Fibroblast of skin of left quadriceps (primary cell): ENCODE measurements at places on chromosomes 7 and 10.

GRCh38 chr7:10734595-10734994, 239.1 kb upstream of the PHF14 start:
- no peak for DNase-seq

- DNase-seq = no peak
Measured at GRCh38 chr7:17043012-17043877, 161.5 kb upstream of the AGR3 start.

DNA sequence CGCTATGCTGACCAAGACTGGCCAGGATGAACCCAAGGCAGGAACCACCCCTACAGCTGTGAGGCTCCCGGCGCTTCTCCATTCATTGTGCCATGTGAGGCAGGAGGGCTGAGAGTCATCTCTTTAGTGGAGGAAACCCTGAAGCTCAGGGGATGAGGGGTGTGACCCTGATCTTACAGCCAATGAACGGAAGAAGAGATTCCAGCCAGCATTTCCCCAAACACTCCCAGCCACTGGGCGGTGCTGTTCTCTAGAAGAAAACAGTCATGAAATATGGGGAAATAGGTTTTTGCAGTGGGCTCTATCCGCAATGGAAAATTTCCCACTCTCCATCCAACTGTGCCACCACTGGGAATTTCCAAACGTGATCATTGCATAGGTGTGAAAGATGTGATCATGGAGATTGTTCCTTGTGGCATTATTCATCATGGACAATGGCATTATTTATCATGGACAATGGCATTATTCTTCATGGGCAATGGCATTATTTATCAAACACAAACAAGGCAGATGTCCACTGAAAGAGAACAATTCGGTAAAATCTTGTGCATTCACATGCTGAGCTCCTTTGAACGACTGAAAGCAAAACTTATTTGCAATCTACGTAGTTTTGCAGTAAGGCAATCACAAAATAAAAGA, 14.0 kb upstream of the SLC18A2 start:
- peak; percentile 4 for DNase-seq

DNA sequence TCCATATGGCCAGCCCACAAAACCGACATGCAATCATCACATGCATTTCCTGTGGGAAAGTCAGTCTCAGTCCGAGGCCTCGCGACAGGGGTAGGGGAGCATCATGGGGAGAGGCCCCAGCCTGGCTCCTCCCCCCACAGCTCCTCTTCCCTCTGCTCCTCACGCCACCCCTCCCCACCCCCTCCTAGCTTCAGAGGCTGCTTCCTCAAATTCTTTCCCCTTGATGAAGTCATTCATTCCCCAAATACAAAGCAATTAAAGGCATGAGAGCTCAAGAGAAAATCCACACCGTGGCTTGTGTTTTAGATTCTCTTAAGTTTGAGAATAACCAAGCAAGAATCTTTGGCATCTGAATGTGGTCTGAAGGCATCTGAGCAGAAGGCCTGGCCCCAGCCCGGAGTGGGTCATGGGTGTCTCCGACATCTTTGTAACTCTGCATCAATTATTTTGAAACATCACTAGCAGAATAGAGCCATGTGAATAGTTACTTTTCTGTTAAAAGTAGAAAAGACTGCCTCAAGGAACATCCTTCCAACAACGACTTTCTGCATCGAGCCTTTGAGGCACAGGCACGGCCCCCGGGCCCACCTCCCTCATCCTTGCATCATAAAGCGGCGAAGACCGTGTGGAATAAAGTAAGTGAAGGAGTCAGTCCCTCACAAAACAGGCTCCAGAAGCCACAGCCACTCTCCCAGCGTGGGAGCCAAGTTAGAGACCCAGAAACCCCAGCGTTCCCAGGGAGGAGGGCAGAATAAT, 90.9 kb downstream of the DIP2C start:
- peak; percentile 99 for DNase-seq

DNA sequence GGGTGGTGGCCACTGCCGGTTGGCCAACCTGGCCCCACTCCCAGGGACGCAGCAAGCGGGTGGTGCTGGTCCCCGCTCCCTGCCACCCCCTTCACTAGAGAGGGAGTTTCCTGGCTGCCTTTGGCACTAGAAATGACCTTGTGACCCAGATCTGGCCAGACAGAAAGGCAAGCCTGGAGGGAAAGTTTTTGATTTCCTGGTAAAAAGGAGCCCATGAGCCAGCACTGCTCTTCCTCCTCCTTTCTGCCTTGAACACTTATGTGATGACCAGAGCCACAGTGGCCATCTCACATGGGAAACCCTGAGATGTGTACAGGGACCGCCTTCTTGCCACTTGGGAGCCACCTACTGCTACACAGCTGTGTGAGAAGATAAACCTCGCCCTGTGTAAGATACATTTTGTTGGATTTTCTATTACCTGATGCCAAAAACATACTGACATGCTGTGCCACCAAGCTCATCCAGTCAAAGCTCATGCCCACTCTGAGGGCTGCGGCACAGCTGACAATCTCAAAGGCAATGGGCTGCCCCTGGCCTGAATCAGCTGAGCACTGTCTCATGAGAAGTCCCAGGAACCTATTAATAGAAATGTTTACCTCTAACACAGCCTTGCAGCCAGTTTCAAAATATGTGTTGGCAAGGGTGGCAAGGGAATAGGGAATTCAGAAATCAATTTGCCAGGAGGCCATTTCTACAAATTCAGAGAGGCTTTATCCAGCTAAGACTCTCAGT, 94.0 kb downstream of the CYTH3 start:
- DNase-seq = no peak

DNA sequence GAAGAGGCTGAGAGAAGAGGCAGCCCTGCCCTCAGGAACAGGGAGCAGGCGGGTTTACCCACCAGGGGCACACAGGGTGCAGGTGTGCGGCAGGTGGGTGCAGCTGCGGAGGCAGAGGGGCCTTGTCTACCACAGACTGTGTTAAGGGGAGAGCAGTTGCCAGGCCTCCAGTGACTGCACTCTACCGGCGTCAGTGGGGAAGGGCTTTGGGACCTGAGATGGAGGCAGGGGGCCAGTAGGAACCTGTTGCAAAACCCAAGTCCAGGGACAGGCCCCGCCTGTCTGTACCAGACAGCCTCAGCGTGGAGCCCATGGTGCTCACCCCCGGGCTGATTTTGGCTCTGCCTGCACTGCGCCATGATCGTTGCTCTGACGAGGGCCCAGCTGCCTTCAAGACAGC, 507.6 kb upstream of the FOXK1 start:
- DNase-seq = no peak

- DNase-seq = no peak
Measured at GRCh38 chr10:114337510-114338462, 66.5 kb downstream of the AFAP1L2 start.

- no peak for DNase-seq
Measured at GRCh38 chr7:16562456-16563220, 36.0 kb downstream of the LRRC72 start.

GRCh38 chr7:30846378-30846777, 65.3 kb upstream of the AQP1 start:
- no peak for DNase-seq

GRCh38 chr10:64363687-64364086, 842.5 kb downstream of the REEP3 start:
- no peak for DNase-seq

GRCh38 chr10:53754596-53755250, 982.1 kb upstream of the MBL2 start:
- DNase-seq = no peak

- no peak for DNase-seq
Measured at GRCh38 chr7:124032369-124033094, at the start of gene TMEM229A. Gene TMEM229A, minus strand, starts transcription at chr7:124033067. Its CDS starts 64 bp downstream, at chr7:124033003.

DNA sequence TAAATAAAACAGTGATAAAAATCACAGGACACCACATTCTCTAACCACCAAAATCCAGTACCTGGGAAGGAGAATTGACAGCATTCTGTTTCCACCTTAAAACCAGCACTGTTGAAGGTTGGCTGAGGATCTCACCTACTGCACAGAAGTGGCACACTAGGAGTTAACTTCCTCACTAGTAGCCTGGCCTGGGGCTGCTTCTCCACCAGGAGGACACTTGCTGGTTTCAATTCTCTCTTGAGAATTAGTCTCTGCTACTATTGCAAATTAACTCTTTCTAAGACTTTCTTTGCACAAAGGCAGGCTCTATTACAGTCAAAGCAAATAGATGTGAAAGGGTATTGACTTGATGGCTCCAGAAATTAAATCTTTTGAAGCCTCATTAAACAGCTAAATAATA, 2.3 kb upstream of the CTTNBP2 start:
- no peak for DNase-seq

DNA sequence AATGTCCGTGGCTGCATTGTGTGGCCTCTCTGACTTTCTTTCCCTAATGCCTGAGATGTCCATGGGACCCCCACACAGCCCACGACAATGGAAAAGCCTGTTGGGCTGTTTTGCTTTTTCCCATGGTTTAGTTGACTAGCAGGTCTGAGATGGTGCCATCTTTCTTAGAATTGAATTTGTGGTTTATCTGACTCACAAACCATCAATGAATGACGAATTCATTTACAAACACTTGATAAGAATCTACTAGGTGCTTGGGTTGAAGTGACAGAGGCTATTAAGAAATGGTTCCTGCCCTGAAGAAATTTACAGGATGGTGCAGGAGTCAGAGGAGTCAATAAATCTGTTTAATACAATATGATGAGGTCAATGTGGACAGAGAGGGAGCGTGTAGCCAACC, 75.4 kb downstream of the OTUD1 start:
- no peak for DNase-seq

DNA sequence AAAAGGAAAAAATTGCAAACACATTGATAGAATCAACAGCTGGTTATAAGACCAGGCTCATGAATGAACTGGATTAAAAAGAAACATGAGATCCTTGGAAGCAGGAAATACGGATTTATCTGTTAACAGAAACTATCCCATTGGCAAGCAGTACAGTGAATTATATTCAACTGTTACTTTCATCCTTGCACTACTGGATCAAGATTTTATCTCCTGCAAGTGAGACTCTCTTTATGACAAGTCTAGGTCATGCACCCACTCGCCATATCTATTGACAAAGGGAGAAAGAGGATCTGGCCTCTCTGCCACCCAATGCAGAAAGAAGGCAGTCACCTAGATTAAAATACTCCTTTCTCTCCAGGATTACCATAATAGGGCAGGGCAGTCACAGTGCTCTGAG, 41.4 kb downstream of the CSTF2T start:
- no peak for DNase-seq

- no peak for DNase-seq
Measured at GRCh38 chr7:76185187-76185896, 16.4 kb upstream of the SRRM3 start.

- no peak for DNase-seq
Measured at GRCh38 chr7:101129603-101130117, 2.8 kb downstream of the SERPINE1 start.

DNA sequence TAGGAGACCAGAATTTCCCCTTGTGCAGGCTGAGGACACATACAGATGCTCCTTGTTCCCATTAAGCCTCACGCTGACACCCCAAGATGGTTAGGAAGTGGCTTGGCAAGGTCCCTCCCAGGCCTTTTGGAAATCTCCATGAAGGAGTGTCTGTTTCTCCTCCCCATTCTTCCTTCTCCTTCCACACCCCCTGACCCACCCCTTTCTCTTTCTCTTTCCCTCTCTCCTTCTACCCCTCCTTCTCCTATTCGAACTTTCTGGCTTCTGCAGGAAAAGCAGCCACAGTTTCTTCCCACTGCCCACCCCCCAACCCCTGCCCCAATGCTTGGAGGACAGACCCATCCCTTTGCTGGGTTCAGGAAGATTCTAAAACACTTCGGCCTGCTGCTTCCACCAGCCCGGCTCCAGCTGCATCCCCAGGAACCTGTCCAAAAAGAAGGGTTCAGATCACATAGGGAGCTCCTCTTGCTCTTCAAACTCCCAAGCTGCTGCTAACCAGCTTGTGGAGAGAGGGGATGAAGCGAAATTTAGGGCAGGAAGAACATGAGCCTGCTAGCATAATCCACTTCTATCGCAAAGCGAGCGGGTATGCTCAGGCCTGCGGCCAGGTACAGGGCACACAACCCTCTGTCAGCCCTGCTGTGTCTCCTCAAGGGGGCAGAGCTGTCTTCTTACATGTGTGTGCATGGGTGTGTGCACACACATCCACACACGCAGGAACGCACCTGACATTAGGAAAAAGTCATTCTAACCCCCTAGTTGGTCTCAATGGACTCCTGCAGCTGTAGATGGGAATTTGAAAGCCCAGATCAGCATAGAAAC, 80.4 kb downstream of the PPP1R3C start:
- no peak for DNase-seq

DNA sequence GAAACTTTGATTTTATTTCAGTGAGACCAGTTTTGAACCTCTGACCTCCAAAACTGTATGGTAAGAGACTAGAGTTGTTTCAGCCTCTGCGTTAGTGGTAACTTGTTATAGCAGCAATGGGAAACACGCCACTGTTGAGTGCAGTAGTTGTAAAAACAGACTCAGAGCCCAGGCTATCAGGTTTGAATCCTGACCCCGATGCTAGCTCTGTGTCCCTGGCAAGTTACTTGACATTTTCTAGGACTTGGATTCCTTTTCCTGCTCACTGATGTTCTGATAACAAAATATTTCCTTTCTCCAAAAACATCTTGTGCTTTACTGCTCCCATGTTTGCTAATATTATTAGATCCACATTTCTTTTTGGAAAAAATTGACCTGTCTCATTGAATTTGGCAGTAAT, 131.0 kb downstream of the PLXDC2 start:
- DNase-seq = no peak

GRCh38 chr10:14751014-14751896, 23.4 kb downstream of the FAM107B start:
- DNase-seq = no peak

DNA sequence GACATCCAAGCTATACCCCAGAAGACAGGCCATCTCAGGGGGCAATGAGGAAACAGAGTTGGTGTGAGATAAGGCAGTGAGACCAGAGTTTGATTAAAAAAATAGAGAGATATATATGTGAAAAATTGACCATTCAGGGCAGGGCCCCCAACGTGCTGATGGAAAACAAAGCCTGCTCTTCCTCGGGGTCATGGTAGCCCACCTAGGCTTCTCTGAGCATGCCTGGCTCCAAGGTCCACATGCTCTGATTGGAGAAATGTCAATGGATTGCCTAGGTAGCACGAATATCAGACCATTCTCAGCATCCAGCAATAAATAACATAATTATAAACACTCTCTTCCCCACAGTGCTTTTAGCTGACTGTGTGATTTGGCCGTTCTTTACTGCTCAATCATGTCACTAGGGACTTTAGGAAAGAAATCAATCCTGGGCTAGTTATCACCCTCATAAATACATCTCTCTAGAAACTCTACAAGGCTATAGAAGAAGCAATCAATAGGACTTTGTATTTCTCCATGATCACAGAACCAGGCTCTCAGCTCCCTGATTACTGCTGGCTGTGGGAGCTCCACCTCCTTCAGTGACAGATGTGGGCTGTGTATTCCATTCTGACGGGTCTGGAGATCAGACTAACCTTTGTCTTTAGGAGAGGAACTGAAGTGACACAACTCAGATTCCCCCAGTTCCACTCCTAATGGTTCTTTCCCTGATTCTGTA, 766.4 kb downstream of the GRID1 start:
- DNase-seq = no peak

DNA sequence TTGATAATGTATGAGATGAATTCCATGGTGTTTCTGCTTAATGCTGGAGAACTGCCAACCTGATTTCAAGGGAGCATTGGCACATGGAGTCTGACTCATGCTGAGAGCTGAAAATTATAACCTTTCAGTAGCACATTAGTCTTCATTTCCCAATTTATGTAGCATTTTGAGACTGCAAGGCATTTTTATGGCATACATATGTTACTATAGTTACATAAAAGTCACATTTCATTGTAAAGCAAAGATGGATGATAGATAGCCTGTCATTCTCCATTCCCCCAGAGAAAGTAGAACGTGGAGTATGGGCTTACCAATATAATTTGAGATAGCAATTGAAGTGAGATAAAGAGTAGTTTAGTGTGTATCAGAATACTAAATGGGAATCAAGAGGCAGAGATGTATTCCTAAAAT, 103.1 kb downstream of the SLC16A9 start:
- peak; percentile 75 for DNase-seq
